ENCODE measurements at places on chromosomes 5 and 9.

GRCh38 chr9:124897570-124898460 lies 35.9 kb downstream of the ARPC5L start:
- no peak for DNase-seq

DNA sequence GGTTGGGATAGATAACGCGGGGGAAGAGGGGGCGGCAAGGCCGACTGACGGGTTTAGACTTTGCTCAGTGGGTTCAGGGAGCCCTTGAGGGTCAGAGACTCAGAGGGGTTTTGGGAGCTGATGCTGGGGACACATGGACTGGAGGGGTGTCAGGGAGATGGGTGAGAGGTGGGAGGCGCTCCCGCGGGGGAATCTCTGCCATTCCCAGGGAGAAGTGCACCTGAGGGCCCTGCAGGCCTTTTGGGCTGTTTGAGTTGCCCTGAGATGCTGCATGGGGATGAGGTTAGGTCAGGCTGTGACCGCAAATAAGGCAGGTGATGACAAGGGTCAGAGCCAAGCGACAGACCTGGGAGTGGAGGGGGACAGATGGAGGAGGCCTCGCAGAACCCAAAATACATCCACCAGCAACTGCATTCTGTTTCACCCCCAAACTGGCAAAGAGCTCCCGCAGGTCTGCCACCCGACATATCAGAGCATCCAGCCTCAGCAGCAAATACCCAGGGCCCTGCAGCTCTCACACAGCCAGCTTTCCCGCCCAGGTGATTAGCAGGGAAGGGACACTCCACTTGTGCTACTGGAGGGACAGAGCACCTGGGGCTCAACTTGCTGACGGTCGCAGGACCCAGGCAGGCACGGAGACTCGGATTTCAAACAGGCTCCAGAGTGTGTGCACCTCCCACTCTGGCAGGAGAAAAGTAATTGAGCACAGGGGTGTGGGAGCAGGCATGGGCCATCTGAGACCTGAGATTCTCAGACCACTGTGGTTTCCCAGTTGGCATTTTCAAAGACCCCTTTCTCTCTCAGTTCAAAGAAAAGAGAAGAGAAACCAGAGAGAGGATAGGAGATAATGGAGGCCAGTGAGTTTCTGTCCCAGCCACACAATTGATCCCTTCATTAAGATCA lies 26.4 kb downstream of the TMOD1 start:
- DNase-seq, result no peak

GRCh38 chr5:103260951-103261350 lies 2.4 kb downstream of the MACIR start:
- DNase-seq, result no peak

- DNase-seq, result no peak
Measured at GRCh38 chr5:154077696-154078095, 38.9 kb downstream of the MFAP3 start.

- peak; percentile 94 for DNase-seq
Measured at GRCh38 chr5:137954131-137954879, 65.0 kb downstream of the PKD2L2 start.

GRCh38 chr5:109692852-109693251 lies 3.1 kb downstream of the MAN2A1 start:
- DNase-seq, result no peak

GRCh38 chr9:98306384-98307145 lies 51.1 kb upstream of the TBC1D2 start:
- no peak for DNase-seq

Data from adipocyte (in vitro differentiated cells).